ENCODE measurements at places on chromosomes 16 and 17.
A peak's percentile ranks its signal among the peaks of the same experiment; 100 is the strongest.

DNA sequence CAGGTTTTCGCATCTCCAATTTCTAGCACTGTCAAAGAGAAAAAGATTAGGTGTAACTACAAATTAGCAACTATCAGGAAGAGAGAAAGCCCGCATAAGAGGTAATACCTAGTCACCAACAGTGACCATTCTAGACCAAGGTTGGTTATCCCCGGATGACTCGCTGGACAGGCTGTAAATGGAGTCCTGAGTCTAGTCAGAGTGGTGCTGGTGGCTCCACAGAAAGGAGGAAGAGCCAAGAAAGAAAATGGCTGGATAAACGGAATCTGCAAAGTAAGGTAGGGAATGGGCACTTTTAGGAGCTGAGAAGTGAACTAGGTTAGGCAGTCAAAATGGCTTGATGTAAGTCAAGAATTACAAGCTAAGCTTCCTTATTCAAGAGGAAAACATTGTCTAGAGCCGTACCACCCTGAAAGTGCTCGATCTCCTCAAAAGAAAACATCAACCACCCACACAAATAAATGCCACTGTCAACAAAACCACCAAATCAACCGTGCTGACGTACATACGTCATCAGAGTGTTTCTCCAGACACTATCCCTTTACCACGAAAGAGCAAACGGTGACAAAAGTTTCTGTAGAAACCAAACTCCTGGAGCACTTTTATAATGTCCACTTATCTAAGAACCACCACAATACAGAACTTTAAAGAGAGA, 2.2 kb downstream of the GSPT1 start:
- peak; percentile 3 for DNase-seq

- no peak for DNase-seq
These were observed 3.3 kb upstream of the ITGAM start for GRCh38 chr16:31256466-31256865.

GRCh38 chr16:86525696-86526095, 15.4 kb downstream of the FOXF1 start:
- DNase-seq, result no peak

GRCh38 chr16:31365131-31365865, 10.3 kb downstream of the ITGAX start:
- no peak for DNase-seq

GRCh38 chr17:38900978-38901656, 24.3 kb upstream of the LASP1NB start:
- DNase-seq, result no peak
